Stimulated activated CD8-positive, alpha-beta memory T cell treated with anti-CD3 and anti-CD28 coated beads, Interleukin-7, amount 100 ng/mL, for 1 hour (primary cell): ENCODE measurements at places on chromosomes 6 and 20.

- DNase-seq, result no peak
Observed at GRCh38 chr6:20487669-20488375, 46.4 kb upstream of the CDKAL1 start.

DNA sequence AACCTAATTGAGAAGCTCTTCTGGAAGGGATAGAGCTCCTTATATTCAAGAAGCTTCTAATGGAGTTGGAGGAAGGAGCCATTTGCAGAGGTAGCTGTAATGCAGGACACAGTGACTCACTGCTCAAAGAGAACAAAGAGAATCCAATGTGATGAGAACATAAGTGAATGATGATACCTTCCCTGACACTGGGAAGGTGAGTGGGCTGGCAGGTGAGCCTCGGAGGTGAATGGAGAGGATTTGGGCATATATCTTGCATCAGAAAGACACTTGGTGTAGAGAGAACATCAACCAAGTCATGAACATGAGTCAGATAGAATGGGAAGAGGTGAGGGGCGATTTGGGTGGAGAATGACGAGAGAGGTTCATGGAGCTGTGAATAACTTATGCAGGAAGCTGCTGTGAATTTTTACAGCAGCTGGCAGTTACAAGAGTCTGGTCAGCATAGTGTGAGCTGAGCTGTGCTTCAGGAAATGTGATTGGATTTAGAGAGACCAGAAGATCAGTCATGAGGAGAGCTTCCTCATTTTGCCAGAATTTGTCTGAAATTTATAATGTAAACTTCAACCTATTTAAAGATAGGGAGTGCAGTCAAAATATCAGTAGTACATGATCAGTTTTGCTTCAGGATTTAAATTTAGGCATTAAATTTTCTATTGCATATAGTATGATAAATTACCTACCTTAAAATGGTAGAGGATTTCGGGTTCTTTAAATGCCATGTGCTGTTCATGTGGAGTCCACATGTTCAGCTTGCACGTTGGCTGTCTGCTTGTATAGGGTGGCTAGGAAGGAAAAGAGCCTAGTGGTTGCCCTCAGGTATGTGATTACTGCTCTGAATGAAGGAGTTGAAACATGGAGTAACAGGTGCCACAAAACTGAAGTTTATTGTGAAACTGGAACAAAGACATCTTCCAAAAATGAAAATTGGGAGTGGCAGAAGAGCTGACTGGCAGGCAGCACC is 59.2 kb upstream of the KIF25 start:
- no peak for DNase-seq

- DNase-seq, result no peak
Observed at GRCh38 chr6:139472351-139473015, 98.0 kb upstream of the CITED2 start.

- DNase-seq, result no peak
Observed at GRCh38 chr20:43804781-43805180, 78.0 kb upstream of the GTSF1L start.

GRCh38 chr20:50058662-50059402 is 54.1 kb downstream of the UBE2V1 start:
- DNase-seq, result no peak

DNA sequence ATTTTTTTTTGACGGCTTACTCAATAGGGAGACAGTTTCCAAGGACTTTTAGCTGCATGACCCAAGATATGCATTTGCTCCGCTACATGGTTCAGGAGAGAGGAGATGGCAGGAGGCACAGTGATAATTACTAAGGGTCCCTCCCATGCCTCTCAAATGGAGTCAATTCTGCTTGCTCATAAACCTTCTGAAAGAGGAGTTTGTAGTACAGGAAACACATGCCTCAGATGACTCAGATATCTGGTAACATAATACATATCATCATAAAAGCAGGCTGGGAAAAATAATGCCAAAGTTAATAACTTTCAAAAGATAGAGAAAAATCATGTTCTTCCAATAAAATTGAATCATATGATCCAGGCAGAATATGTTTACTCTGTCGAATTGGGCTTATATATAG is 97.6 kb upstream of the DEFB112 start:
- no peak for DNase-seq

DNA sequence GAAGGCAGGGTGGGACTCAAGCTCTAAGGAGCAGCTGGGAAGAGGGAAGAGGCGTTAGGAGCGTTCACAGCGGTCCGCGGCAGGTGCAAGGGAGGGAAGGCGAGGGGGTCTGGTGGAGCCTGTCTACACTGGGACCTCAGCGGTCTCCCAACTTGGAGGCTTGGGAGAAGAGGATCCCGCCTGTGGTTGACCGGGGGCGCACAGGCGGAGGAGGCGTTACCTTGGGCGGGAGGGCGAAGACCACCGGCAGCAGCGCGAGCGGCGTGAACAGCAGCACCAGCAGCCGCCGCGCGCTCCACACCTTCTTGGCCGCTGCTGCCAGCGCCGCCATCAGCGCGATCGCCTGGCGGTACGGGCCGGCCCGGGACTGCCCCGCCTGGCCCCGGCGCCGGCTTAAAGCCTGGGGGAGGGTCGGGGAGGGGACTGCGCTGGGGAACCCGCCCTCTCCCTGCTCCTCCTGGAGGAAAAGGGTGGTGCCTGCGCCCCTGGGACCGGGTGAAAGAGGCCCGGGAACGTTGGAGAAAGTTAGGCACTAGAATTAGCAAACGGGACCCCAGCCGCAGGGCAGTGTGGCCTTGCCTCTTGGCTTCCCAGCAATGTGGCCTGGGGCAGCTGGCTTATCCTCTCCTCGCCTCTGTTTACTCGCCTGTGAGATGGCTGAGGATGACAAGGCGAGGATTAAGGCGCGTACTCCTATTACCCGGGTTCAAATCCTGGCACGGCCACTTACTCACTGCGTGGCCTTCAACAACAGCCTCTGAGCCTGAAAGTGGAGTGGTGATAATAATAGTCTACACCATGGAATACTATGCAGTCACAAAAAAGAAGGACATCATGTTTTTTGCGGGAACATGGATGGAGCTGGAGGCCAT is at the start of gene SLC13A3:
SLC13A3 (minus strand) TSS at position 369 of the 872 bp plus-strand sequence; CDS start at position 331, 38 bp downstream.
- no peak for DNase-seq

GRCh38 chr6:5670381-5670780 is 336.3 kb downstream of the NRN1 start:
- no peak for DNase-seq

DNA sequence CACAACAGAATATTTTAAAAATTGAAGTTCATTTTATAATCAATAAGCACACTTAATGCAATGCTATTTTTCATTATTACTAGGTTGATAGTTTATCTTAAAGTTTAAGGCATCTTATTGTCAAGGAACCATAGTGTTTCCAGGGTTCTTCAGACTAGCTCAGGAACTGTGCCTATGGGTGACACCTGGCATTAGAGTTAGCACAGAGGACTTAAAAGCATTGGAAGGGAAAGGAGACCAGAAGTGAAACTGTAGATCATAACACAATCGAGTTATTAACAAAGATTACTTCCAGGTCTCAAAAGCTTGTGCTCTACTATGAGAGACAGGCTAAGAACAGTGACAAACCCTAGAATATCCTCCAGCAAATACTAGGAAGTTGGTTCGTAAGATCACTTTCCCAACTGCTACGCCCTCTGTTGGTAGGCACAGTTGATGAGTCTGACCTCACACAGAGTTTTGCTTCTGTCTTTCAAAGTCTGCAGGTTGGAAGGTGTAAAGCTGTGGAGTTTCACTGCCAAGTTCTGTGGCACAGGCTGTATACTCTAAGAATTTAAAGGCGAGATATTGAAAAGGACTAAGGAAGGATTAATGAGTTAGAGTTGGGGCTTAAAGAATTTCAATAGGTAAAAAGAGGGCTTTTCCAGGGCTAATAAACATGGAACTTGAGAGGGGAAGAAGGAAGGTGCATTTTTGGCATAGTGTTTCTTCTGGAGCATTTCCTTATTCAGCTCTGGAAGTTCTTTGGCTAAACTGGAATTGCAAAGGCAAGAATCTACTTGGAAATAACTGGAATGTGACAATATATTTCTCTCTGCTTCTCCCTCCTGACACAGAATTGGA is 531.3 kb upstream of the JAG1 start:
- DNase-seq, result no peak
